ENCODE measurements at places on chromosomes 16 and 17.

- DNase-seq: peak; percentile 84
Measured at GRCh38 chr16:11232852-11233726, 22.9 kb downstream of the SOCS1 start.

DNA sequence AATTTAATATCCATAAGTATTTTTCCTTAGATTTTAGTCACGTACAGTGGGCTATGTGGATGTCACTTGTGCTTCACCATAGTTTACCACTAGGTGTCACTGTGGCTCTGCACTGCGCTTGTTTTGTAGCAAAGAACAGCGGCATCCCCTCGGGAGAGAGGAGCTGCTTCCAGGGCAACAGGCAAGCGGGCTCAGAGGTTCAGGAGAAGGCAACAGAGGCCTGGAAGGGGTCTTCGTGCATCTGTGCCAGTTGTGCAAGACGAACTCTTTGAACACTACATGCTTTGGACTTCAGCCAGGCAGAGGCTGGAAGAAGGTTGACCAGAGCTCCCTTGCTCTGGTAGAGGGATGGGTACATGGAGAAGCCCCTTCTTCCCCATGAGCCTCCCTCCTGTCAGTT is 20.6 kb downstream of the CYB561 start:
- peak; percentile 48 for DNase-seq

- no peak for DNase-seq
Measured at GRCh38 chr16:31861455-31861854, 12.2 kb upstream of the ZNF267 start.

- DNase-seq: no peak
Measured at GRCh38 chr17:56608944-56609343, 15.4 kb downstream of the NOG start.

DNA sequence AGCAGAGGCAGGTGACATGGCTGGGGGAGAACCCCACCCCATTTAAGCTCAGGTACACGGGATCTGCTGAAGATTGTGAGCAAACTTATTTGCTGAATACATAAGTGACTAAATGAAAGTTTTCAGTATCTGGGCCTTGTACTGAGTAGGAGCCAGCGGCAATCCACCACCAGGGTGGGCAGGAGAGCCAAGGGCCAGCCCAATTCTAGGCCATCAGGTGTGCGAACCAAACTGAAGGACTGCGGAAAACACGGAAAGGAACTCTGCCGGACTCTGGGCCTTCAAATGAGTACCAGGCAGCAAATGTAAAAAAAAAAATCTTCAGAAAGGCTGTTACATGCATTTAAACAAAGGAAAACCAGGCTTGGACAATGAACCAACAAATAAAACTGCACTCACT is 19.7 kb downstream of the ARHGAP17 start:
- no peak for DNase-seq

GRCh38 chr17:44254361-44255095 is 13.4 kb downstream of the SLC4A1 start:
- no peak for DNase-seq

DNA sequence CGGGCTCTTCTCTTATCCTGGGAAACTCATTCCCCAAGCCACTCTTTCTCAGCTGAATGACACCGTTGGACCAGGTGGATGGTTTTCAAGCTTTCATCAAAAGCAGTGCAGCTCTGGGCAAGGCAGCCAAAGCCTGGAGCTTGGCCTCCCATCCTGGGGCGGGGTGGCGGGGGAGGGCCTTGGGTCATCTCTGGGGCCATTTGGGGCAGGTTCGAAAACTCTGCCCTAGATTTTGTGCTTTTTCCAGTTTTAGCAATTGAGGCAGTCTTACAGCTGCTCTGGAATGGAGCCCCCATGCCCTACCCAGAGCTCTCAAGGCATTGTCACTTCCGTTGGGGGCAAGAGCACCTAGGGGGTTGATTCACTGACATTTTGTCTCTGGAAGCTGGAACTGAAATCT is 9.1 kb downstream of the MPRIP start:
- DNase-seq: no peak

DNA sequence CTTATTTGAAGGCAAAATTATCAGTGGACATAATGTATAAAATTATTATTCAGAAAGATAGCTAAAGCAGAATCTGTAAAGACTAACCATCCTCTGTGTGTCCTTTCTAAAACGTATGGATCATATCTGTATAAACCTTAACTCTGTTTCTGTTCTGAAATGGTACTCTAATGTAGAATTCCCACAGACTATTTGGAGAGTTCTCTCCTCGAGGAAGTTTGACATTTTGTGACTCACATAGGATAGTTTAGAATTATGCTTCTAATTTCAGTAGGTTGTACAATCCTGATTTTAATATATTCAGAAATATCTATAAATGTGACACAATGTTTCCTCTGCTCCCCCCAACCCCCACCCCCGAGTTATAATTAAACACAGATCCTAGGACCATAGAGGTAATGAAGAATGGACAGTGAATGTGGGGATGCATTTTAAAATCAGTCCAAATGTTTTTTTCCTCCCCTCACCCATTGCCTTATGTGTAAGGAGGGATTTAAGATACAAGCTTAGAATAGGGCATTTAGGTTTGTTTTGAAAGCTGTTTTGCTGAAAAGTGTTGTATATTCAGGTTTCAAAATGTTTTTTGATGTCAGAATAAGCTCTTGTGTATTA is 66.8 kb downstream of the BCAS3 start:
- no peak for DNase-seq

GRCh38 chr17:2701161-2701995 is 10.2 kb downstream of the CLUH start:
- no peak for DNase-seq

- DNase-seq: no peak
Measured at GRCh38 chr16:1553946-1554825, 20.7 kb downstream of the TMEM204 start.

- DNase-seq: no peak
Measured at GRCh38 chr16:4615384-4616046, 827 bp upstream of the UBALD1 start.

GRCh38 chr17:48173191-48173984 is 65.8 kb downstream of the SNX11 start:
- no peak for DNase-seq

- no peak for DNase-seq
Measured at GRCh38 chr17:81345228-81346089, 49.8 kb upstream of the BAHCC1 start.

GRCh38 chr16:47392081-47392480 is 68.8 kb downstream of the ITFG1 start:
- DNase-seq: no peak

DNA sequence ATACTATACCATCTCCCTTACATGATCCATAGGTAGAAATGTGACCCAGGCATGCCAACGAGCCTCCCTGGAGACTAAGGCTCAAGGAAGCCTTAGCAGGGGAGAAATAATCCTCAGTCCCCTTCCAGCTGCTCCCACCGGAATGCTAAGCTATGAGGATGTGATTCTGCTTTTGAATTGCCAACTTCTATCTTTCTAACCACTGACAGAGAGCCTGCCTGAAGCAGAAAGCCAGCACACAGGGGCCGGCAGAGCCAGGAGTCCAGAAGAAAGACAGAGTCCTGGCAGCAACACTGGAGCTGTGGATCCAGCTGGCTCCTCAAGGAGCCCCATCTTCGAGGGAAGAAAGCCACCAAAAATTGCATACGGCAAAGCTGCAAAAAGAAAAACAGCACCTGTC is 579.6 kb upstream of the CDH5 start:
- DNase-seq: no peak

- DNase-seq: no peak
Measured at GRCh38 chr17:30248786-30249185, 13.3 kb upstream of the SLC6A4 start.

DNA sequence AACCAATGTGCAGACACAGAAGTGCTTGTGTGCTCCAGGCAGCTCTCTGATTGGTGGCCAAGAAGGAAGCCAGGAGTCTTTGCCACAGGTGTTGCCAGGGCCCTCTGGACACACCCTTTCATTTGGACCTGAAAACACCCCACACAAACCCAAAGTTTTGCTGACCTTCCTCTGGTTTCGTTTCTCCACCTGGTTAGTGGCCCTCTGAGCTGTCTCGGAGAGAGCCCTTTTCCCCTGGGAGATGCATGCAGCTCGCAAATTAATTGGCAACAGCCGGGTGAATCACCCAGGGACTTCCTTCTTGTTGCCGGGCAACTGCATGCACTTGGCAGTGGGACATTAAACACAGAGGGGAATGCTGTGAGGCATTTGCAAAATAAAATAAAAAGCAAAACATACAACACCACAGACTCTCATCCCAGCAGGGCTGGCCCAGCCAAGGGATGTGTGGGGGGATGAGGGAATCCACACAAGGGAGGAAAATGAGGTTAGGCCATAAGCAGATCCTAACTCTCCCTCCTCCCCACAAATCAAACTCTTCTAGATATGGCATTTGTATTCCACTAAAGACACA is 286.6 kb downstream of the SOX9 start:
- no peak for DNase-seq

Measured in activated T-helper 1 cell treated with anti-CD3 and anti-CD28 coated beads, Interleukin-2, amount 50 U/mL, for 16 hours (primary cell).